ENCODE measurements at places on chromosomes 12 and 14.
A peak's percentile ranks its signal among the peaks of the same experiment; 100 is the strongest.

GRCh38 chr14:101917413-101918017, 46.9 kb upstream of the DYNC1H1 start:
- no peak for DNase-seq

DNA sequence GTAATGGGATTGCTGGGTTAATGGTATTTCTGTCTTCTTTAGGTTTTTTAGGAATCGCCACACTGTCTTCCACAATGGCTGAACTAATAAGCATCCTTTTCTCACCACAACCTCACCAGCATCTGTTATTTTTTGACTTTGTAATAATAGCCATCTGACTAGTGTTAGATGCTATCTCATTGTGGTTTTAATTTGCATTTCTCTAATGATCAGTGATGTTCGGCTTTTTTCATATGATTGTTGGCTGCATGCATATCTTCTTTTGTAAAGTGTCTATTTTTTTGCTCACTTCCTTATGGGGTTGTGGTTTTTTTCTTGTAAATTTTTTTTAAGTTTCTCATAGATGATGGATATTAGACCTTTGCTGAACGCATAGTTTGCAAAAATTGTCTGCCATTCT, 377.9 kb downstream of the GALC start:
- no peak for DNase-seq

DNA sequence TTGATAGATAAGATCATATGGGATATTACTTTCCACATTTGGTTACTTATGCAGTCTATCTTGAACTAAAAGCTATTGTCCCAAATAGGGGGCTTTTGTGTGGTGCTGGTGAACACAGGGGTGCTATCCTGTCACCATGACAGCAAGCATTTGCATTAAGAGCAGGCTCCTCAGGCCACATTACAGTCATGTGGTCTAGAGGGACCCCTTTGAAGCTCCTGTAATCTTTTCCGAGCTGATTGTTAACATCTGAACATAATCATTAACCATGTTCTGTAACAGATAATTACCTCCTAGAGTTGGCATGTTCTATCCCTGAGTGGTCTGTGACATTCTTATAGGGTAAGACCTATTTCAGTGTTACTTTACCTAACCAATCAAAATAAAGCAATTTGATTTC, 178.8 kb downstream of the KTN1 start:
- no peak for DNase-seq

DNA sequence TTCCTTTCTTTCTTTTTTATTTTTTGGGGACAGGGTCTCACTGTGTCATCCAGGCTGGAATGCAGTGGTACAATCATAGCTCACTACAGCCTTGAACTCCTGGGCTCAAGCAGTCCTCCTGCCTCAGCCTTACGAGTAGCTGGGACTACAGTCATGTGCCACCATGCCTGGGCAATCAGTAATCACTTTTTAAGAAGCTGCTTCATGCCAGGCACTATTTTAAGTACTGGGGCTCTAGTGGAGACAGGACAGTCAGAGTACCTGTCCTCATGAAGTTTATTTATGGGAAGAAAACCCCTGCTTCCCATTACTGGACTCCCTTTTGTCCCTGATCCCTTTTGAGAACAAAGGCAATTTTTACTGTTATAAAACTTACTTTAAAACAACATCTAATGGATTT, 124.0 kb upstream of the NPAS3 start:
- no peak for DNase-seq

DNA sequence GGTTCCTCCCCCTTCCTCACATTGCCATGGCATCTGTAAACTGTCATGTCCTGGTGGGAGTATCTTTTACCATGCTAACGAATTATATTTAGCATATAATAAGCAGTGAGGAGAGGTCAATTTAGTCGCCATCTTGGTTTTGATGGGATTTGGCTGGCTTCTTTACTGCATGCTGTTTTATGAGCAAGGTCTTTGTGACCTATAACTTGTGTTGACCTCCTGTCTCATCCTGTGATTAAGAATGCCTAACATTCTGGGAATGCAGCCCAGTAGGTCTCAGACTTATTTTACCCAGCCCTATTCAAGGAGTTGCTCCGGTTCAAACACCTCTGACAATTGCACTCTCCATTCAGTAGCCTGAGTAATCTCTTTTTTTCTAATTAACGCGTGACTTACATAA, 2.1 kb upstream of the EIF4B start:
- no peak for DNase-seq

GRCh38 chr12:72380441-72380840, 108.3 kb downstream of the TRHDE start:
- DNase-seq, result no peak

DNA sequence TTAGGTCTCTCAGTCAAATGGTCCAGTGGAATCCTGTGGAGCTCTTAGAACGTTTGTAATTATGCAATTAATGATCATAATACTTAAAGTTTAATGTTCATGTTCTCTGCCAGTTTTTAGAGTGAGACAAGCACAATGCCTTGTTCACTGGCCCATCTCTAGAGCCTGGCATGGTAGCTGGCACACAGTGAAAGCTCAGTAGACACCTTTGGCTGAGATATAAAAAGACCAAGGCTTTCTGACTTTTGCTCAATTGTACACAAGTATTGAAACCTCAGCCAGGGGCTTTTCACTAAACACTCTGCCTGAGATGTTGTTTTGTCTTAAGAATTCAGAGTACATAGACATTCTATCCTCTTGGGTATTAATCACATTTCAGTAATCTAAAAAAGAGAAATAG, 241.8 kb upstream of the ATP2B1 start:
- no peak for DNase-seq

GRCh38 chr14:61091657-61092273, 110.7 kb downstream of the SLC38A6 start:
- DNase-seq, result no peak

GRCh38 chr14:104724981-104725771, 1.1 kb downstream of the ADSS1 start:
- DNase-seq, result peak; percentile 77

- DNase-seq, result no peak
Observed at GRCh38 chr14:97695456-97695981, 898.3 kb downstream of the VRK1 start.

GRCh38 chr12:69008520-69008919, 75.5 kb upstream of the CPM start:
- no peak for DNase-seq

DNA sequence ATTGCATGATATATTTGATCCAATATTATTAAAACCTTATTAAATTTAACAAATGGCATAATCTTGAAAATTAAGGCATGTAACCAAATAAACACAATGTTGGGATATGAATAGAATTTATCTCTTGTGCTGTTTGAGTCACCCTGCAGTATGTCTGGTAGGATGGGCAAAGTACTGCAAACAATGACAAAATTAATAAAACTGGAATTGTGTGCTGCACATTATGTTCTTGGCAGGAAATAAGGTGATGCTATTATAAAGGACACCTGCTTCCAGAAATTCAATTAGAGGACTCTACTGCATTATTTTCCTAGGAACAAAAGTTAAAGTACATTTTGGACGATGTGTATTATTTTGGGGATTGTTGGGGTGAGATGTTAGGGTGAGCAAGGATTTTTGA, 132.7 kb downstream of the PPFIA2 start:
- no peak for DNase-seq

GRCh38 chr12:128551266-128551665, 272.5 kb downstream of the SLC15A4 start:
- no peak for DNase-seq

- no peak for DNase-seq
Observed at GRCh38 chr12:3313675-3314663, 177.0 kb upstream of the PRMT8 start.

- DNase-seq, result no peak
Observed at GRCh38 chr14:105212541-105213300, 31.6 kb upstream of the NUDT14 start.

DNA sequence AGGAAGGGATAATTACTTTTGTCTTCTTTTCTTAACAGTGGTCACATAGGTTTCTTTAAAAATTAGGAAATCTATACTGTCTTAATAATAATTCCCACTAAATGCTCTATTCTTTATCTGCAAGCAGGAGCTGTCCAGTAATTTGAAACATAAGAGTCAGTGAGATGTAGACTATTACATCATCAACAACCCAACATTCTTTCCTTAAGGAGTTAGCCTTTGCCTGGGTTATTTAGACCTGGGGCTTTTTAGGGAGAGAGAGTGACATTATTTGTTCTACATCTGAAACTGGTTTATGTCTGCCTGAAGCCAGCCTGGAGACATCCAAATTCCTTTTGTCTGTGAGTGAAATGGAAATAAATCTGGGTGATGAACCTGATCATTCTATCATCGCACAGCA, 294.4 kb downstream of the TMTC2 start:
- DNase-seq, result no peak

DNA sequence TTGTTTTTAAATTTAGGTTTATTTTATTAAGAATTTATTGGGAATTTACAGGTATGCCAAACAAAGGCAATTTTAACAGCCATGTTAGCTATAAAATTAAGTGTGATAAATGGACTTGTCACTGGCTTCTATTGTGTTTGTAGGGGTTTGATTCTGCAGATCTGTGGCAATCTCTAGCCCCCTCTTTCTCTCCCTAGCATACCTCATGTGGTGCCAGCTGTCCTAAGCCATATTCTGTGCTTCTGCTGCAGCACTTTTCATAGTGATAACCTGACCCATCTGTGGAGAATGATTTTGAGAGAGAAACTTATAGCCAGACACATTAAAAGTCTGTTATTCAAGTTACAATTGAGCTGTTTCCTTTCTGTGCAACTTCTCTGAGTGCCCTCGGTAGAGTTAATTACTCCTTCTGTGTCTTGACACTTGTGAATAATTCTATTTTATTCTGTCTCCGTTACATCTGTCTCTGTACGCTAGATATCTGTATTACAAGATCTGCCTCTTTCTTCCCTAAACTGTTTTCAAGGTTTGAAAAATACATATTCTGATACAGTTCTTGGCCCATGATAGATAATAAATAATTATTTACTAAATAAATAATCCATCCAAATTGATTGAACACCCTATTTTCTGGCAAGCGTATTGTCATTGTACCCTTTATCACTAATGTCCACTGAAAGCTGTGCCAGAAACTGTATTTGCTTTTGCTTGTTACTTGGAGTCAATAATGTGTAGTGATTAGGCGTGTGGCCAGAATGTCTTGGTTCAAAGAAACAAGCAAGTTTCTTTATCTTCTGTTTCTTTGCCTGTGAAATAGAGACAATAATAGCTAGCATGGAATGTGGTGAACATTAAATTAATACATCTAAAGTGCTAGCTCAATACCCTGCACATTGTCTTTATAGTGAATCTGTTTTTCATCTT, 40.0 kb downstream of the FRS2 start:
- DNase-seq, result no peak

- DNase-seq, result no peak
Observed at GRCh38 chr12:109685574-109686447, 27.8 kb upstream of the FAM222A start.

GRCh38 chr12:76879710-76880518, 1.1 kb upstream of the CSRP2 start:
- DNase-seq, result no peak

DNA sequence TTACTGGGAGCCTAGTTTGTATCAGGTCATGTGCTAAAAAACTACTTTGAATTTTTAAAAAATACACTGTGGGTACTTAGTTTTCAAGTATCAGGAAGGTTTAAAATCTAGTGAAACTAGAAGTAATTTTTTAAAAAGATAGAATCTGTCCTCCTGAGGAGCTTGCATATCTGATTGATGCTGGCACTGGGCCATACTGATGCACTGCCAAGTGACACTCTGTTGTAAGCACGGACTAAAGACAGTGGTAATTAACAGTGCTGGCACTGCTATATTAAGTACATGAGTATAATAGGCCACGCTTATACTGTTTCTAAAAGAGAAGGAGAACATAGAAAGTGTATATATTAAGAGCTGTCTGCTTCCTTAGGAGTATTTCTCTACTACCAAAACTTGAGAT, 10.0 kb upstream of the TBC1D30 start:
- DNase-seq, result no peak

DNA sequence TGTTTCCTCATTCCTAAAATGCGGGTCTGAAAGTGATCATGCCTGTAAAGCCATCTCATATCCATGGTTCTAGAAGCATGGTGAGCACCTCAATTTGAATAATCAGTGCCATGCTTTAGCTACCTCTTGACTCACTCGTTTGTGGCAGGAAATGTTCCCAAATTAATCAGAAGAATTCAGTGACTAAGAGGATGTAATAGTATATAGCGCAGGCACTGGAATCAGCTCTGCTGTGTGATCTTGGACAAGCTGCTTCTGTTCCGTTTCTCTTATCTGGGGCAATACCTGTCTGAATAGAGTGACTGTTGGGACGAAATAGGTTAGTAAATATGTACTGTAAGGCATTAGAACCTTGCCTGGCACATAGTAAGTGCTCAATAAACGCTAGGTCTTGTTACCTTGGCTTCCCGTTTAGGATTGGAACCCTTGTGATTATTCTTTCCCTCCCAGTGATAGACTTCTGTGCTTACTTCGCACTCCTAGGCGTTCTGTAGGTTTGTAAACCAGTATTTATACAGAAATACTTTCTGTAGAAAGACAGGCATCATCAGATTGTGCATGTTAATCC, 820 bp upstream of the SMAGP start:
- no peak for DNase-seq

- no peak for DNase-seq
Observed at GRCh38 chr12:89345376-89345775, 6.9 kb downstream of the DUSP6 start.

DNA sequence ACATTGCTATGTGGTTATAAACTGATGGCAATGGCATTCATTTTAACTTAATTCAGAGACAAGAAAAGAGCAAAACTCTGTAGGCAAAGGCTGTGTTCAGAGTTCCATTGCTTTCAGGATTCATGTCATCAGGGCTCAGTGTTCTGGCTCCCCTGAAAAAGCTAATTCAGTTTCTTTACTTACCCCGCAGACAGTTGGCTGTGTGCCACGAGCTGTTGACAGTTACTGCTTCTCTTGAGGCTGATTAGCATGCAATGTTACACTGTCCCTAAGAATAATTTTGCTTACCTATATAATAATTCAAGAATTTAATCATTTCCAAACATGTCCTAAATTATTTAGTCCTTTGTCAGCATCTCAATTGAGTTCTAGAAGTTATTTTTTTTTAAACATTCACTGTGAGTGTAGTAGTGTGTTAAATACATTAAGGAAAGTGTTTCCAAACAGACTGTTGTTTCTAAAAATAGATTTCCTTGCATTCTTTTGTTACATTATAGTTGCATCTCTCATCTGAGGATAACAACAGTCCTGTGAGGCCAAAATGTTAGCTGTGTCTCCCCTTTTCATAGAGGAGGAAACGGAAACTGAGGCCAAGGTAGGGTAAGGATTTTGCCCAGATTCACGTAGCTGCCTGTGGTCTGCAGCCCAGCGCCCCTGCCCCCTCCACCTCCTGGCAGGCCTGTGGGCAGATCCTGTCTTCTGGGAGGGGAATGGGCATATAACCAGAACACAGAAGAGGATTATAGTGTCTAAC, 98.6 kb downstream of the PELI2 start:
- DNase-seq, result no peak

GRCh38 chr12:60394665-60395064, 798.8 kb downstream of the SLC16A7 start:
- no peak for DNase-seq

- DNase-seq, result no peak
Observed at GRCh38 chr12:64569923-64570691, 40.2 kb upstream of the RASSF3 start.

- DNase-seq, result no peak
Observed at GRCh38 chr14:76274324-76274723, 101.6 kb upstream of the ESRRB start.

- DNase-seq, result no peak
Observed at GRCh38 chr14:65281991-65282895, 130.3 kb upstream of the FUT8 start.
